Kidney glomerular epithelial cell (primary cell): ENCODE measurements at places on chromosomes 13 and 19.

DNA sequence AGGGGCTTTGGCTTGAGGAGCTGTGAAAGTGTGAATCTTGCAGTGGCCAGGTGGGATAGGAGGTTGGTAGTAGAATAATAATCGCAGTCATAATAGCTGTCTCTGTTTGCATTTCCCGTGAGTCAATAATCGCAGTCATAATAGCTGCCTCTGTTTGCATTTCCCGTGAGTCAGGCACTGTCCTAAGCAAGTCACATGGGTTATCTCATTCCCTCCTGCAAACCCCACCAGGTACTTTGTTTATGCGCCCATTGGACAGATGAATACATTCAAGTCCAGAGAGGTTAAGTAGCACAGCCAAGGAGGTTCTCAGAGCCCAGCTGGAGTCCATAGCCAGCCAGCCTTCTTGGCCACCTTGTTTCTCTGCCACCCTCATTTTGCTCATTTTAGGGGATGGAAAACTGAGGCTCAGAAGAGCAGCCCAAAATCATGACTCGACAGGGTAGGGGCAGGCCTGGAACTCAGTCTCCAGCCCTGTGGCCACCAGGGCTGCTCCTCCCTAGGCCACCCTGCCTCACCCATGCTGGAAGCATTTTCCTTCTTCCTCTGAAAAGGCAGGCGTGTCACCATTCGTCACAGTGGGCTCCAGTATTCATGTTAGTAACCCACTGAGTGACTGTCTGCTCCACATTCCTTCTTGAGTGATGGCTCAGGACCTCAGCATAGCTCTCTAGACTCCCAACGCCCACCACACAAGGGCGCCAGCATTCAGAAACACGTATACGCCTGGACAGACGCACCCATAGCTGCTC is 206.2 kb downstream of the URI1 start:
- DNase-seq, result no peak

- DNase-seq, result no peak
Measured at GRCh38 chr13:31168166-31168565, 6.5 kb upstream of the HSPH1 start.

- DNase-seq, result no peak
Measured at GRCh38 chr19:34667349-34668076, 9.4 kb downstream of the SCGB2B2 start.

GRCh38 chr13:22173610-22174009 is 502.7 kb downstream of the FGF9 start:
- DNase-seq, result peak; percentile 40
